Stimulated activated CD8-positive, alpha-beta memory T cell treated with anti-CD3 and anti-CD28 coated beads, Interleukin-7, amount 100 ng/mL, for 4 hours (primary cell): ENCODE measurements at places on chromosomes 12 and 14.

GRCh38 chr14:104931771-104932675, 7.3 kb downstream of the PLD4 start:
- no peak for DNase-seq

GRCh38 chr12:96311191-96311590, 89.0 kb downstream of the CDK17 start:
- DNase-seq = no peak

DNA sequence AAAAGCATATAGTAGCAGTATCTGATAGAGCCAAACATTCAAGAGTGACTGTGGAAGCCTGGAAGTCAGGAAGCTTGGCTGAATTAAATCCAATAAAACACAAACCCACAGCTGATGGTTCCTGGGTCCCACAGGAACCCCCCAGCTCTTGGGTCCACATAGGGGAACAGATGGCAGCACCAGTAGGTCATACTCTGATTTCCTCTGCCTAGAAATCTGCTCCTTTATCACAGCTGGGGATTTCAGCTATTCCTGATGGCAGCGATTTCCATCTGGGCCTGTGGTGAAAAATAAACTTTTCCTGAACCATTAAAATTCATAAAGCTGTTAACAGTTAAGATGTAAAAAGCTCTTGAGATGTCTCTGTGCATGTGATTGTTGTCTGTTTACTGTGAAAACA, 202.0 kb upstream of the FRMD6 start:
- no peak for DNase-seq

DNA sequence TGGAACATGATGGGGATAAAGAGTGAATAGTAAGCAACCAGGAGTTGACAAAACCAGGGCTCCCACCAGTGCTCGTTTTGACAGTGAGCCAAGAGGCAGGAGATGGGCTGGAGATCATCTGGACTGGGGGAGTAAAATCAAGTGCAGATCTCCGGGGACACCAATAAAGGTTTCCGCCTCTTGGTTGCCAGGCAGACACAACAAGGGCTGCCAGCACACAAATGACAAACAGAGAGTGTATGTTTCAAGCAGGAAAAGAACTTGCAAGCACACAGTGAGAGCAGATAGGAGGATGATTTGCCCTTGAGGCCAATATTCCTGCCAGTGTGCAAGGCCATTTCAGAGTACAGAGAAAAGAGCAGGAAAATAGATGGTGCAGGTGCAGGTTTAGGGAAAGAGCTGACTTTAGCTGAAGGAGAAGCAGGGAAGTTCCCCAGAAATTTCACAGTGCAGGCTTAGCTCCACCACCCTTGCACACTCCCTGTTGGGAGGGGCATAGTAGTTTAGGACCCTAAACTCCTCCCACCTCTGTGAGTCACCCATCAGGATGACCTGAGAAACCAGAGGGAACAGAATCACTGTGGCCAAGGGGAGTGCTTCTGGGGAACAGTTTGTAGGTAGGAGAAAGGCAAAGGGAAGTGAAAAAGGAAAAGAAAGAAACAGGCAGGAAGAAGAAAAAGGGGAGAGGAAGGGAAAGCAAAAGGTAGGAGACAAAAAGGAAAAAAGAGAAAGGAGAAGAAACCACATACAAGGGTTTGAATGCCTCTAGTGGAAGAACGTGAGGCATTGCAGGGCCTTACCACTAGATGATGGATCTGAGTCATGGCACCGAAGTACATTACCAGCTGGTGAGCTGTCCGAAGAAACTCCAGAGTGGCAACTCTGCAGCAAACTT, 404.4 kb downstream of the SLC6A15 start:
- DNase-seq = no peak

- DNase-seq = no peak
Measured at GRCh38 chr12:94832780-94833681, 170.5 kb downstream of the NDUFA12 start.

- DNase-seq = no peak
Measured at GRCh38 chr12:42968426-42968825, 378.9 kb upstream of the PRICKLE1 start.
